Endothelial cell (in vitro differentiated cells): ENCODE measurements at places on chromosomes 12 and 14.

GRCh38 chr12:39915249-39915648 is 190.6 kb downstream of the SLC2A13 start:
- DNase-seq, result no peak

DNA sequence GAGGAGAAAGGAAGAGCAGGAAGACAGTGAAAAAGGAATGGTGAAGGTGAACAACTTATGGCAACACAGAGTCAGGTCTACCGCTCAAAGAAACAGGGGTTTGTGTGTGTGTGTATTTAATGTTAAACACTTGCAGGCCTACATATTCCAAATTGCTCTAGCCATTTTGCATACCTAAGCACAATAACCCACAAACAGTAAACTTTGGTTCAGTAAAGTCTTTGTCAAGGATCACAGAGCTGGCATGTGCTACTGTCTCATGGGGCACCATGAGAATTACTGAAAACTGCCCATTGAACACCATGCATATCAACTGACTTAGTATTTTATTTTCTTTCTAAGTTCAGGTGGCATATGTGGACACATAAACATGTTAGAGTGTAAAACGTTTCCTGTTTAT is 163.6 kb downstream of the MDGA2 start:
- no peak for DNase-seq

GRCh38 chr12:102757154-102757881 is 159.7 kb downstream of the PAH start:
- no peak for DNase-seq

- no peak for DNase-seq
Measured at GRCh38 chr12:132146098-132146497, 1.8 kb downstream of the NOC4L start.

DNA sequence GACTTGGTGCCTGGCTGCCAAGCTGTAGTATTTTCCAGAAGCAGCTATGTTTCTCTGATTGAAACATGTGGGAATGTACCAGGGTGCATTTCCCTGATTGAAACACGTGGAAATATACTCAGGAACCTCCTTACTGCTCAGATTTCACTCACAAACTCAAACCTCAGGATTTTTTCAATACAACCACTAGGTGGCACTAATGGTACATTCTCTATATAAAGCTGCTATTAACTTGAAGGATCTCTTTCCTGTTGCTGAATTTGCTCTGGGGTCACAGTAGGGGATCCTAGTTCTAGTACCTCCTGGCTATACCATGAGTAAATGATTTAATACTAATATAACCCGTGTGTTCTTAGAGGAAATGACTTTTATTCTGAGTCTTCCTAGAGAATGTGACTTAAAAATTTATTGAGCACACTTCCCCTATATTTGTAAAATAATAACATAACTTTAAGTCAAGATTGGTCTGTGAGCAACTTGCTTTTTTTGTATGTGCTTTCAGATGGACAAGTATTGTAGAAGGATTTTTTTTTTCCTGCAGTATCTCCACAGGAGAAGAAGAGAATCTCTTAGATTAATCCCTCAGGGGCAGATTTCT is 173.8 kb upstream of the MIS18BP1 start:
- DNase-seq, result no peak

GRCh38 chr12:28066879-28067278 is 94.3 kb upstream of the PTHLH start:
- no peak for DNase-seq

DNA sequence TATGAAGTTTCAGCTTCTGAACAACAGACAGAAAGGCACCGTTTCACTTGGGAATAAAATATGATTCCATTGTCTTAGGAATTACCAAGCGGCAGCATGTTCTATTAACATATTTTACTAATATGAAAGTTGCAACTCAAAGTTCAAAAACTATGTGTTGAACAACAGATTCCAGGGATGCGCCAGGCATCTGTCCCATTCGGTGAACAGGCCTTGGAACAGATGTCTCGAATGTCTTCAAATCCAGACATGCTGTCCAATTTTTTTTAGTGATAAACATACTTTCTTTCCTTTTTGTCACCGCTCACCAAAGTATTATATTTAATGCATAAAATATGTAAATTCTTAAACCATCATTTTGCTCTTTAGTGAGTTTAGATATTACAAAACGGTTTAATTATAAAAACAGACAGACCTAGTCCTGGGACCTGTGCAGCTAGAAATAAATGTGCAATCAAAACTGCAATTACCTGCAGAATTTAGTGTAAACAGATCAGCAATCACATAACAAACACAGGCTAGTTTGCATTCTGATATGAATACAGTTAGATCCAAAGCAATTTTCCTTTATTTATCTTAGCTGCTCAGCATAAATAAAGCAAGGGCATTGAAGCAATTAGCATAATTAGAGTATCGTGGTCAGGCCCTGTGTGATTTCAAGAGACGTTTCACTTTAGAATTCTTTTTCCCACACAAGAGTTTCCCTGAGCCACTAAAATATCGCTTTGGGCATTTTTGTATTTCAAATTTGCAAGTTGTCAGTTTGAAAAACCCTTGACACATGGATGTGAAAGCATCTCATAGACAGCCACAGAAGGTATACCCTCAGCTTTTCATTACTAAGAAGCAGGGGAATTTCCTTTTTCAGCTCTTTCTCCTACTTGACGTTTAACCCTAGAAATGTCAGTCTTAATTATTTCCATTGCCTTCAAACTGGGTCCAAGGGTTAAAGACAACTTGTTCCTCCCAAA is 420.8 kb downstream of the EGLN3 start:
- DNase-seq, result no peak

GRCh38 chr14:60815371-60815770 is 80.8 kb downstream of the MNAT1 start:
- DNase-seq, result no peak

DNA sequence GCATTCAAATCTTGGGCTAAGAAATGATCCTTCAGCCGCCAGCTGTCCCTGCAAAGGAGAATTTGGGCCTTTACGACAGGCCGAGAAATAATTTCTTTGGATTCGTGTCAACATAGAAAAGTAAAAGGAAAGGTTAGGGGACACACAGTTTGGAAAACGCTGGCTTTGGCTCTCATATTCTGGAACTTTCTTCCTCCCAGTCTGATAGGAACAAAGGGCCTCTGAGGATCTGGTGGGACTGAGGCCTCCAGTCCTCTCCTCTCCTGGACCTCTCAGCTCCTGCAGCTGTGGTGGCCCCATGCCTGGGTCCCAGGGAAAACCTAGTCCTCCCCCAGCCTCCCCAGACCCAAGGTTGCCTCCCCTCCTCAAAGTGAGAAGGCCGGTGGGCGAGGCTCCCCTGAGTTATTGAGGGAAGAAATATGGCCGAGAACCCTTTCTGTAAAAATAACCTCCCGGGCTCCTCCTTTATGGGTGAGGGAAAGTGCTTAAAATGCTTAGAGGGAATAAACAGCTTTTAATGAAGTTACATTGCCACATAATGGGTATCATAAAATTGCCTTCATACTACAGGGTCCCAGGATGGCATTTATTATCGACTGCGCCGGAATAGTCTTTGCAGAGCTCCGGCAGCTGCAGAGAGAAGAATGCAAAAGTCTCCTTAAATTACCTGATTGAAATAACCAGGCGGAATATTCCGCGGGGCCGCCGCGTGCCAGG is 188.3 kb downstream of the PHETA1 start:
- no peak for DNase-seq

- no peak for DNase-seq
Measured at GRCh38 chr12:98090731-98091130, 424.7 kb upstream of the TMPO start.

DNA sequence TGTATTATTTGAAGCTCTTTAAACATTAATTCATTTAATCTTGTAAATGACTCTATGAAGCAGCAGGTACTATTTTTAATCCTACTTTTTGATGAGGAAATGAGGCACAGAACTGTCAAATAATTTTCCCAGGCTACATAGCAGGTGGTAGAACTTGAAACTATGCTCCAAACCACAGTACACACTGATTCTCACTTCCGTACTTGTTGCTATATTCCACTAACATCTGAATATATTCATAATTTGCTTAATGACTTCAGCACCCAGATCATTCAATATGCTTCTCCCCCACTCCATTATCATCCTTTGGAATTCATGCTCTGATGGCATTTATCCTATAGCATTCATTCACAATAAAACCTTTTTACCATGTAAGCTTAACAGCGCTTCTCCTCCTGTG is 4.9 kb downstream of the ERGIC2 start:
- DNase-seq, result no peak

GRCh38 chr14:44099743-44100488 is 407.2 kb downstream of the FSCB start:
- DNase-seq, result no peak

DNA sequence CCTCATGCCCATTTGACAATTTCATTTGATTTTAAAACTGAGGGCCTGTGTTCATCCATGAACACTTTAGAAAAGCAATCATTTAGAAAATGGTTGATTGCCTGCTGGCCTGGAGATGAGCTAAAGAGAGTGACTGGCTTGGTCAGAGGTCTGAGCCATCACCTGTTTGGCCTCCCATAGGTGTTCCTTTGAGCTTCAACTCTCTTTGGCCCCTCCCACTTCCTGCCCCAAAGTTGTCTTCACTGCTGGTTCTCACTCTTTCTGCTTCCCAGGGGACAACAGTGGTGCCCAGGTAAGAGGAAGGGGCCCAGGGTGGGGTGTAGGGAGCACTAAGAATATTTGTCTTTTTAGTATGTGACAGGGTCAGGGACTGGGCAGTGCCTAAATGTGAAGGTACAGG is 4.9 kb upstream of the TCP11L2 start:
- DNase-seq, result no peak
